ENCODE measurements at places on chromosomes 1 and 21.

- DNase-seq: no peak
Observed at GRCh38 chr1:33176362-33176850, 5.4 kb downstream of the TRIM62 start.

DNA sequence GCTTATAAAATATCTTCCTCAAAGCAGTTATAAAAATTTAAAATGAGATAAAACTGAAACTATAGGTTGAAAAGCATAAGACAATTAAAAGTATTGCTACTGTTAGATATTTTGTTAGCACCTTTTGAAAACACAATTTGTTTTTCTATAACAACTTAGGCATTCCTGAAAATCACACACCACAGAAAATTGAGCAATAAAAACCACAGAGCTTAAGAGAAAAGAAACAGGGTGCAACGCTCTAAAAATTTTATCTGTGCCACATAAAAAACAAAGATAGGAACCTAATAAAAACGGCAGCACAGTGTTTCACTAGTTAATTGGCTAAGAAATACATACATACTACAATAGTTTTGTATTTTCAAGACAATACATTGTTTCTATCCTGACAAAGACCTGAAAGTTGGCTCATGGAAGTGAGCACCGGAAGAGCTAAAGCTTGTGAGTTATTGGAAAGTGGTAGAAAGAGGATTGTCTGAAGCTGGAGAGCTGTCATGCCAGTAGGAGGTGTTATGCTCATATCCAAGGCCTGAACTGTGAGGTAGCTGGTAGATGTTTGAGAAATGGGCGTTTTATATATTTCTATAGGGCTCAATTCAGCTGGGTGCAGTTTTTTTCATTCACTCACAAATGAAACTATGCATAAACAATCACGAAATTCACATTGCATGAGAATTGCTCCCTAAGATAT, 45.8 kb downstream of the RGS7 start:
- DNase-seq: no peak

DNA sequence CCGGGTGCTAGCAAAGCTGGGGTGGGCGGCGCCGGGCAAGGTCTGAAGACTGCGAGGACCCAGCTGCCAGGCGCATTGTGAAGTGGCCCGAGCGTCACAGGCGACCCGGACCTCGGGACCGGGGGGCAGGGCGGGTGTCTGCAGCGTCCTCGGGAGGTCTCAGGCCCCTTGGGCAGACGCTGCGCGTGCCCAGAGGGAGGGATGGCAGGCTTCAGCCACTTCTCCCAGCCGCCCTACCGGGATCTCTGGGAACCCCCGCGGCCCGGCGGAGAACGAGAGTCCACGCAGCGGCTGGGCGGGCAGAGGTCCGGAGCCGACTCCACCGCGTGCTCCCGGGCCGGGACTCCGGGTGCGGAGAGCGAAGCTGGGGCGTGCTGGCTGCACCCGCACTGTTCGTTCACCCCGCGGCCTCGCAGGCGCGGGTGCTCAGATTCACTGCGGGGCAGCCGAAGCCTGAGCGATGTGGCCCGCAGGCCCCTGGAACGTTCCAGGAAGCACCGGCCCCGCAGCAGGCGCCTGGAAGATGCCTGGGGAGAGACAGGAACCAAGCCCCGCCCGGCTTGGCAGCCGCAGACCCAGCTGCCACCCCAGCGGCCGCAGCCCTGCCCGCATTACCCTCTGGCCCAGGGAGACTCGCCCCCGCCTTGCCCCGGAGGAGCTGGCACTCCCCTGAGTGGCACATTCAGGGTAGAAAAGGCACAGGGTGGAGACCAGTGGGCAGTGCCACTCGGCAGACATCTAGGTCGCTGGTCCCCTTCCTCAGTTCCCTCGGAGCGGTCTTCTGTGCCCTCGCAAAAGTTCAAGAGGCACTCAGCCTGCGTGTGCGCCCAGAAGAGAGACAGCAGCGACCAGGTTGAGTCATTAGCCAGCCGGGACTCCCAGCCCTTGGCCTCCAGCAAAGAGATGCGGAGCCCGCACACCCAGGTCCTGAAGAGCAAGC, at the start of gene CCDC185:
CCDC185 (plus strand) TSS at position 141 of the 940 bp plus-strand sequence; CDS start at position 202, 61 bp downstream.
- no peak for DNase-seq

DNA sequence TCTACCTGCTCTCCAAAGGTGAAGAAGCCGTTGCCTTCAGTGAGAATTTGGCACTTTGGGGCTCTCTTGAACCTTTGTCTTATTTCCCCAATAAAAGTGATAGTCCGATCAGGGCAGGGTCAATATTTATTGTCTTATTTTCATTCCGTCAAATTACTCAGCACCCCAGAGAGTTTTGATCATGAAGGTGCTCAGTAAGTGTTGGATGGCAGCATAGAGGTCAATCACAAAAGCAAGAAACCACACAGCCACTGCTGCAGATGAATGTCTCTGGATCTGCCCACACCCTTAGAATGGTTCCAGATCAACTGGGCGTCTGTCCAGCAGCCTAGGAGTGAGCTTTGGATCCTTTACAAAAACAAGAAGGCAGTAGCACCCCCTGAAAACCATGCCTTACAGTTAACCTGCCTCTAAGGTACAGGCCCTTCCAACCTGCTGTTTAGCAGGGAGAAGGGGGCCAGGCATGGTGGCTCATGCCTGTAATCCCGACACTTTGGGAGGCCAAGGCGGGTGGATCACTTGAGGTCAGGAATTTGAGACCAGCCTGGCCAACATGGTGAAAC, 97.3 kb downstream of the PSMG1 start:
- no peak for DNase-seq

DNA sequence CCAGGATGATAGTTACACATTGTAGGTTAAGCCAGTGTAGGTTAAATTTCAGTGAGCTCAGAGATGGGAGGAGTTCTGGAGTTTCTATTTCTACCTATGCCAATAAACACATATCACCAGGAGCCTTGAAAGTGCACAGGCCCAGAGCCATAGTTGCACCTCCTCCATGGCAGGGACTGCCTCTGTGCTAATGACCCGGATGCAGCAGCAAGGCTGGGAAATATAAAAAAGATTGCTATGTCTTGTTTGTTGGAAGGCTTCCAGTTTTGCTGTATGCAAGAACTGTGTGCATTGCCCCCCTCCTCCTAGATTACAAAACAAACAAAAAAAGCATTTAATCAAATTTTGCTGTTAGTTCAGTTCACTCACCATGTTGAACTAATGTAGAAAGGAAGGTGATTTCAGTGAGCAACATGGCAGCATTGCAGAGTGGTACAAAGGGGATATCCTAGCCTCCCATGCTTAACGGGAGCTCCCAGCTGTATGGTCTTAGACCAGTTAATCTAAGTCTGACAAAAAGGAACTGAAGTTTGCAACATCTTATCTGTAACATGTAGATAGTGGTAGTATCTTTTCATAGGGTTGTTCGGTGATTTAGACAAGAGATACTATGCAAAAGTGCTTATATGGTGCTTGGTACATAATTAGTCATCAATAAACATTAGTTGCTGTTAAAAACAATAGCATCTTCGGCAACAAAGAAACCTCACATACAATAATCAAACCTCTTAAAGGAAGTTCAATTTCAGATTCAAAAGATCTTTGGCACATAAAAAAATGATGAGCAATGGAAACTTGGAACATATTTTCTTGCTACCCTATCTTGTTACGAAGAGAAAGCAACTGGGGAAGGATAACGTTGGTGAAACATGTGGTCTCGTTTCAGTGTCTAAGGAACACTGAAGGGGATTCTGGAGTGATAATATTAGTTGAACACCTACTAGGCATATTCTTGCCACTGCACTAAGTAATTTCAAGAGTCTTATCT, 309.5 kb downstream of the ASTN1 start:
- DNase-seq: no peak

DNA sequence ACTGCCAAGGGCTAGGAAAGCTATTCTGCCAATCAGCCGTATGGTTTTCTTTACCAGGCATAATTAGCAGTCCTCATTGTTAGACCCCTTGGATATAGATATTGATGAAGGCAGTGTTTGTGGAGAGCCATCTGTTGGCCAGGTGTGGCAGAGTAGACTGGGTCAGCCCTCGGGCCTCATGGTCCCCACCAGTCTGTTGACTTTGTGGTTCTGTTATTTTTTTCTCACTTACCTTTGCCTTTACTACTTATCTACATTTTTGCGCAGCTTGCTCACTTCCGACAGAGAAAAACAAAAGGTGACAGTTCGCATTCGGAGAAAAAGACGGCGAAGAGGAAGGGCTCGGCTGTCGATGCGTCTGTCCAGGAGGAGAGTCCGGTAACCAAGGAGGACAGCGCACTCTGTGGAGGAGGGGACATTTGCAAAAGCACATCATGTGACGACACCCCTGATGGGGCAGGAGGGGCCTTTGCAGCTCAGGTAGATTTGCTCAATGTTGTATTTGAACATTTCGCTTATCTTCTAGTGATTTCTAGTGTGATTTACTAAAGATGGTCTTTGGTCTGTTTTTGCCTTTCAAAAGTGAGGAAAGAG, 2.3 kb downstream of the PCNT start:
- DNase-seq: no peak

DNA sequence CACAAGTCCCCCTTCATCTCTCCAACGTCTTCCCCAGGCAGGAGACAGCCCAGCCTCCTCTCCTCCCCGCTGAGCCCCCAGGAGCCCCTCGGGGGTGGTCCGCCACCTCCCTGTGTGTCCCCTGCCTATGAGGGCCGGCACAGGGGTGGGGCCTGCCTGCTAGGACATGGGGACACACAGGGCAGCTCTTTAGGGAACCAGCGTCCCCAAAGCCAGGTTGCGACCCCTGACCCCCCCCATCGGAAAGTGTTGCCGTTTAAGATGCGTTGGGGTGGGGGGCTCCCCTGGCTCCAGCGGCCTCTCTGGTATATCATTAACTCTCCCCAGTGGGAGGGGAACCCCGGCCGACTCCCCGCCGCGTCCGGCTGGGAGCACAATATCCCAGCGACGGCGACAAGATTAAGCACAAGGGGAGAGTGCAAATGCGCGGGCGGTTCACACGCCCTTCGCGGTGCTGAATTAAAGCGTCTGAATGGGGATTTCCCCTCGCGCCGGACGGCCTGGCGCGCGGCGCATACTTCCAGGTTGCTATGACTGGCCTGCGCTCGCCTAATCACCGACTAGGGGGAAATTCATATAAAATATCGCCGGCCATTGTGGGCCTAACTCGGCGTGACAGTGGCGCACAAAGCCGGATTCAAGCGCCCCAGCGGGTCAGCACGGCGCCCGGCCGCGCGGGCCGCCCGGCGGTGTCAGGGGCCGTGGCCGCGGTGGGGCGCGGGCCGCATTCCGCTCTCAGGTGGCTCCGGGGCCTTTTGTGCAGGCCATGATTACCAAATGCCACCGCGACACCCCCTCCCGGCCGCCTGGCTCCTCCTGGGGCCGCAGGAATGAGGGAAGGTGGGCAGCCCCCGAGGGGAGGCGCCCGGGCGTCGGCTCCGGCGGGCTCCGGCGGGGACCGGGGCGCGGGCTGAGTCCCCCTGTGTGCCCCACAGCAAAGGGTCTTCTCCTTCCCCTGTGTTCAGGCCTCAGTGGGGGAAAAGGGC, 30.9 kb downstream of the WNT3A start:
- no peak for DNase-seq

- no peak for DNase-seq
Observed at GRCh38 chr1:95652423-95652965, 418.5 kb downstream of the RWDD3 start.

DNA sequence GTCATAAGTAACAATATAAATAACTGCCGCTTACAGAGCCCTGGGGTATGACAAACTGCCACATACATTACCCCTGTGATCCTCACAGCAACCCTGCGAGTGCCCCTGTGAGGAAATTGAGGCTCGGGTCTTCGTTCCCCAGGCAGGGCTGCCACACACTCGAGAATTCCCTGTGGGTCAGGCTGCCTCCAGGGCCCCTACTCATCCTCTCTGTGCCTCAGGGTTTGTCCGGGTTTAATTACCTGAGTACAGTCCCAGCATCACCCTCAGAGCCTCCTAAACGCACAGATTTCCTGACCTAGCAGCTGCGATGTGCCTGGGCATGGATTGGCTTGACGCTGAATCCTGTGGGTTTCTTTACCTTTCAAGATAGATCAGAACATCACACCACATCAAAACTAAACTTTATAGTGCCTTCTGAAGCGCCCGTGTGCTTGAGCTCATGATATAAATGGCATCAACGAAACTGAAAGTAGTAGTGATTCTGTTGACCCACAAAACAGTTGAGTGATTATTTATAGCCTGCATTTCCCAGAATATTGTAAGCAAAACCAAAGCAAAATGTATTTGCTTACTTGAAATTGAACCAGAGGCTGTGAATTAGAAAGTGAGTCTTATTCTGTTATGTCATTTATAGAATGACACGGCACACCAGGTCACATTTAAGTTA, 14.0 kb downstream of the SLC37A1 start:
- DNase-seq: no peak

- no peak for DNase-seq
Observed at GRCh38 chr1:1275836-1276235, 2.2 kb upstream of the UBE2J2 start.

DNA sequence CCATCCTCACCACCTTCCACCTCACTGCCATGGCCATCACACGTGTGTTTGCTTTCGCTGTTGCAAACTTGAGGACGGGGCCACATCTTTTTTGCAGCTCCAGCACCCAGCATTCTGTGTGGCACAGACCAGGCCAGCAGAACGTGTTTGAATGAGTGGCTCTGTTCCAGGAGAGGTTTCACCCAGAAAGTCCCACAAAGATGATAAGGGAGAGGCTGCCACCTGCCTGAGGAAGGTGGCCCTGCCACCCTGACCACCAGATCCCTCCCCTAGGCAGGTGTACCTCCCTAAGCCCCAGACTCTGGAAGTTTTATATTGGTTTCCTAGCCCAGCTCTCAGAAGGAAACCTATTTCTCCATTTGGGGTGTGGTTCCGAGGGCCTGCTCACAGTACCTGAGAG, 252.1 kb downstream of the KAZN start:
- DNase-seq: no peak

DNA sequence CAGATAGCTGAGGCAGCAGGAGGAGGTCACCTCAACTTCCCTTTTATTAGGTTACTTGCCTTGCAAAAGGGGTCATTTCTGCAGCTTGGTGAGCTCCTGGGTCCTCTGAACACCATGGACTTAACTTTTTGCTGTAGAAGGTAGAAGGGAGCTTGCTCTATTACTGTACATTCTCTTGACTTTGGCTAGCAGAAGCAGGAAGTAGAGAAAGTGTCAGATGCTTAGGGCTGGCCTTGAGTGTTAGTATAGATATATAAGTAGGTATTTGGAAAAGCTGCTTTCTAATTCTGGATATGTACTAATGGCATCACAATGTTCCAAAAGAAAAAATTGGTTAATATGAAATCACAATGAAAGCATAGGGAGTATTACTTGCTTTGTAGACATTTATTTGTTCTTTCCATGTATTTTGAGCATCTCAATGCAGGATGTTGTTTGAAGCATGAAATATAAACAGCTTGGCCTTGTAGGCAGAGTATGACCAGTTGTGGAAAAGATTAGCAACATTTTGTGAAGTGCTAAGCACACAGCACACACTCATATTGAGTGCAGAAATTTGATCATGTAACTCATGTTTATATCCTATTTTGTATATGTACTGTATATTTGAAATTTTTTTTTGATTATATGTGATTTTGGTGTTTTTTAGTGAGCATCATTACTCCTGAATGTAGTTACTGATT, 108.8 kb downstream of the DYRK1A start:
- DNase-seq: no peak

GRCh38 chr1:201937624-201938213, 8.6 kb downstream of the LMOD1 start:
- DNase-seq: no peak

All from cortex of kidney (tissue), 1 donor.